ENCODE measurements at places on chromosomes 11 and 22. TPM values are rescaled to one million over a fixed set of nuclear protein-coding genes. Genes with fewer than 3 reads are reported as not detected.

The OR52I1 gene
- not detected for total RNA-seq

The OR8D4 gene
- total RNA-seq: not detected

The GSTT2B gene
- total RNA-seq: not detected

The FXYD2 gene
- 10.5 TPM for total RNA-seq

The PPFIA1 gene
- 52.0 TPM for total RNA-seq

The MS4A14 gene
- not detected for total RNA-seq

The OR52E8 gene
- total RNA-seq: not detected

- no peaks in the 10 kb centered on the region for H3K27me3 ChIP-seq
- H3K27ac ChIP-seq: no peak overlapping the region
- no peak for DNase-seq
- no peaks in the 10 kb centered on the region for H3K4me1 ChIP-seq
- H3K4me3 ChIP-seq: no peak overlapping the region
Observed at GRCh38 chr11:2540223-2540991, 95.6 kb downstream of the KCNQ1 start.

GRCh38 chr11:60880643-60881282 is 13.4 kb downstream of the ZP1 start:
- H3K27ac ChIP-seq: no peak overlapping the region
- no peak overlapping the region for H3K4me3 ChIP-seq
- H3K4me1 ChIP-seq: no peaks in the 10 kb centered on the region
- peaks cover 25% of the 10 kb centered on the region for H3K36me3 ChIP-seq
- DNase-seq: no peak

GRCh38 chr11:107821199-107821927 is 37.2 kb downstream of the SLC35F2 start:
- H3K4me1 ChIP-seq: no peaks in the 10 kb centered on the region
- no peak for DNase-seq
- H3K27ac ChIP-seq: no peak overlapping the region

DNA sequence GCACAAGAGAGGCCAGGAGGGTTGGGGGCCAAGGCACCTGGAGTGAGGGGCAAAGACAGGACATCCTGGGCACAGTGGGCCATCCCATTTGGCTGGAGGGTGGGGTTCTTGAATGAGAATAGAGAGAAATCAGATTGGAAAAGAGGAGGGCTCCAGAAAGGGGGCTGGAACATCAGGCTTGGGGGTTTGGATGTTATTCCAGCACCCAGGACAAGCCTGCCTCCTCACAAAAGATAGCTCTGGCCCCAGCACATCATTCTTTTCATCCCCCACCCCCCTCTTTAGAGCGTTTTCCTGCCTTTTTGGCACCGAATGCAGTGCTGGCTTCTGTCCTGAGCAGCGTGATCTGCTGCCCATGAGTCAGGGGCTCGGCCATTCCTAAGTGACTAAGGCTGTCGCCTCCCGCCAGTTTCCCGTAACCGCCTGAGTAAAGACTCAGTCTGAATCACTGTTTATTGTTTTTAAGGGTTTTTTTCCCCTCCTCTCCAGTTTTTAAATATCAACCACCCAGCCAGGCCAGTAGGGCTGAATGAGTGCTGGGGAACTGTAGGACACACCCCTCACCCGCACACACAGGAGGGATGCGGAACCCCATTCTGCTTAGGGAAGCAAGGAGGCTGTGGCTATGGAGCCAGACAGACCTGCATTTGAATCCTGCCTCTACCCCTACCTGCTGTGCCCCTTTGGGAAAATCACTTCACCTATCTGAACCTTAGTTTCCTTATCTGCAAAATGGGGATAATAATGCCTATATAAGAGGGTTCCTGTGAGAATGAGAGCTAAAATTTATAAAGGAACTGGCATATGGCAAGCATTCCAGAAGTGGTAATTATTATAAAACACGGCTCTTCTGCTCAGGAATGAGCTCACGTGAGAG is 32.4 kb upstream of the NAV2 start:
- H3K4me1 ChIP-seq: no peaks in the 10 kb centered on the region
- no peaks in the 10 kb centered on the region for H3K36me3 ChIP-seq
- H3K4me3 ChIP-seq: no peak overlapping the region
- DNase-seq: no peak
- H3K27me3 ChIP-seq: no peaks in the 10 kb centered on the region

DNA sequence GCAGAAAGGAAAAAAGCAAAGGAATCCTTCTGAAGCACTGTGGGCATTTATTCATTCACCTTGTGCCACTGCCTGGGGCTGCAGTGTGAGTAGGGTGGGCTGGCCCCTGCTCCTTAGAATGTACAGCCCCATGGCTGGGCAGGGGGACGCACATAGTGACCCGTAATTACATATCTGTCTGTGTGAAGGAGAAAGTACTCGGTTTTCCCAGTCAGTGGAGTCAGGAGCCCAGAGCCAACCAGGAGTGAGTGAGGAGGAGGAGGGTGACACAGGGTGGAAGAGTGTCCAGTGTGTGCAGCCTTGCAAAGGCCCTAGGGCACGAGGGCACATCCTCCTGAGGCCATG is 91.9 kb downstream of the CDKN1C start:
- H3K4me3 ChIP-seq: no peak overlapping the region
- H3K36me3 ChIP-seq: no peaks in the 10 kb centered on the region
- H3K4me1 ChIP-seq: peaks cover 4% of the 10 kb centered on the region
- H3K27ac ChIP-seq: no peak overlapping the region
- H3K27me3 ChIP-seq: no peaks in the 10 kb centered on the region

- H3K27me3 ChIP-seq: no peaks in the 10 kb centered on the region
- peaks cover 9% of the 10 kb centered on the region for H3K4me1 ChIP-seq
- H3K27ac ChIP-seq: no peak overlapping the region
- no peaks in the 10 kb centered on the region for H3K36me3 ChIP-seq
- no peak overlapping the region for H3K4me3 ChIP-seq
Observed at GRCh38 chr11:123474994-123475393, 44.9 kb downstream of the GRAMD1B start.

GRCh38 chr11:12754582-12755234 is 80.5 kb downstream of the TEAD1 start:
- no peaks in the 10 kb centered on the region for H3K27me3 ChIP-seq
- no peak overlapping the region for H3K4me3 ChIP-seq
- no peaks in the 10 kb centered on the region for H3K4me1 ChIP-seq

GRCh38 chr11:83025267-83025704 is 46.4 kb downstream of the RAB30 start:
- peaks cover 16% of the 10 kb centered on the region for H3K4me1 ChIP-seq
- no peaks in the 10 kb centered on the region for H3K27me3 ChIP-seq

- peaks cover 12% of the 10 kb centered on the region for H3K4me1 ChIP-seq
- H3K4me3 ChIP-seq: no peak within 1 kb of the TSS
- no peaks in the 10 kb centered on the region for H3K36me3 ChIP-seq
- DNase-seq: no peak
- no peak within 1 kb of the TSS for H3K27ac ChIP-seq
Observed at GRCh38 chr11:46277622-46278386, at the start of gene CREB3L1. Gene CREB3L1, plus strand, starts transcription at chr11:46277662. Its CDS starts 450 bp downstream, at chr11:46278112.

GRCh38 chr11:96329419-96329818 is 13.6 kb downstream of the MAML2 start:
- H3K4me3 ChIP-seq: no peak overlapping the region
- H3K27ac ChIP-seq: no peak overlapping the region
- peaks cover 54% of the 10 kb centered on the region for H3K4me1 ChIP-seq
- no peaks in the 10 kb centered on the region for H3K27me3 ChIP-seq
- no peaks in the 10 kb centered on the region for H3K36me3 ChIP-seq
- no peak for DNase-seq

- H3K36me3 ChIP-seq: no peaks in the 10 kb centered on the region
- H3K27me3 ChIP-seq: no peaks in the 10 kb centered on the region
- DNase-seq: no peak
- H3K4me1 ChIP-seq: peaks cover 11% of the 10 kb centered on the region
- no peak overlapping the region for H3K4me3 ChIP-seq
- no peak overlapping the region for H3K27ac ChIP-seq
Observed at GRCh38 chr11:134580610-134580975, 168.6 kb upstream of the B3GAT1 start.

DNA sequence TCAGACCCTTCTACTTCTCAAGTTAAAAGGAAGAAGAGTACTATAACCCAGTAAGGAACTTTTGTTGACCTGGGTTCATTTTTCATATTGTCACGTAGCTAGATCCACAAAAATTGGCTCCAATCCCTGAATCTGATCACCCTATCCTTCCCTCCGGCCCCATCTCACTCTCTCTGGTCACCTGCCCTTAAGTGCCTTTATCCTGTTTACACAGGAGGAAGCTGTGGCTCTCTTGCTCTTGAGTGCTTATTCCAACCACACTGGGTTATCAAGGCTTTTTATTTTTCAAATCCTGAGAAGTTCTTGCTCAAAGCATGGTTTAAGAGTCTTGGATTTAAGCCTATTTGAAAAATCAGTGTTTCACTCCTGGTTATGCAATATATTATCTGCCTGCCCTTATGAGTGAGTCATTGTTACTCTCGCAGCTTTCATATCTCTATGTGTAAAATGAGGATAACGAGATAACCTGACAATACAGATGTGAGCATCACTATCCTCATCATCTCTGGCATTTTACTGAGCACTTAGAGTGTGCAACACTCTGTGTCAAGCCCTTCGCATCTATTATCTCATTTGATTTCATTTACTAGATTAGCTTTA is 293.9 kb downstream of the GUCY1A2 start:
- H3K36me3 ChIP-seq: no peaks in the 10 kb centered on the region
- no peaks in the 10 kb centered on the region for H3K27me3 ChIP-seq
- H3K27ac ChIP-seq: no peak overlapping the region
- H3K4me3 ChIP-seq: no peak overlapping the region

DNA sequence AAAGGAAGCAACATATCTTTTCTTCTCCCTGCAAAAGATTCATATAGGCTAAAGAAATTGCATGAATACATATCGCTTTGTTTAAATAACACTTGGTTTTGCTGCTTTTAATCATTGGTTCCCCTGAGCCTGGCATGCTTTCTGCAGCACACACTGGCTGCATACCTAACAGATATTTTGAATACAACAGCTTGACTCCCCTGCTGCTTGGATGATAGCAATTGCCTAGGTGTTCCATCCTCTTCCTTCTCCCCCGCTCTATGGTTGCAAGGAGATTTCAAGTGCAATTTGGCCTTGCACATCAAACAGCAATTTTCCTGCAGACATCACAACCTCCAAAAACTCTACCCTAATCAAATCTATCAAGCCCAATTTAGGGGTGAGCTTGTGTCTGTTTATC is 430.0 kb downstream of the NTM start:
- no peak for DNase-seq
- no peaks in the 10 kb centered on the region for H3K36me3 ChIP-seq
- no peaks in the 10 kb centered on the region for H3K27me3 ChIP-seq

Measured in CD4-positive, alpha-beta memory T cell (primary cell).